ENCODE measurements at places on chromosomes 1 and 21. TPM values are rescaled to one million over a fixed set of nuclear protein-coding genes. Genes with fewer than 3 reads are reported as not detected.

GRCh38 chr1:84712276-84712874 is 22.1 kb upstream of the SSX2IP start:
- no peaks in the 10 kb centered on the region for H3K36me3 ChIP-seq
- no peak overlapping the region for H3K4me3 ChIP-seq
- peaks cover 10% of the 10 kb centered on the region for H3K4me1 ChIP-seq
- DNase-seq: no peak

DNA sequence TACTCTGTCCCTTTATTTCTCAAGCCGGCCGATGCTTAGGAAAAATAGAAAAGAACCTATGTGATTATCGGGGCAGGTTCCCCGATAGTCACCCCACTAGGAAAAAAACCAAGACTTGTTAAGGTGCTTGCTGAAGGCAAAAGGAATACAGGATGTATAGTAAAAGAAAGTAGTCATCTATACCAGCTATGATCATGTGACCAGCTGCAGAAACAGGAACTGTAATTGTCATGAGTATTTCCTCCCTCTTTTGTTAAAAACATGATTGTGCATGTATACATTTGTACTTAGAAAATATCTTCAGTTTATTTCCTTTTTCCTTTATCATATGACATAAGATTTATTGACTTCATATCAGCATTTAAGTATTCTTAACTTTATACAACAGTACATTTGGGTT is 30.5 kb downstream of the PIGK start:
- no peak for DNase-seq
- no peaks in the 10 kb centered on the region for H3K4me1 ChIP-seq
- no peak overlapping the region for H3K4me3 ChIP-seq
- H3K27me3 ChIP-seq: no peaks in the 10 kb centered on the region
- no peak overlapping the region for H3K27ac ChIP-seq

DNA sequence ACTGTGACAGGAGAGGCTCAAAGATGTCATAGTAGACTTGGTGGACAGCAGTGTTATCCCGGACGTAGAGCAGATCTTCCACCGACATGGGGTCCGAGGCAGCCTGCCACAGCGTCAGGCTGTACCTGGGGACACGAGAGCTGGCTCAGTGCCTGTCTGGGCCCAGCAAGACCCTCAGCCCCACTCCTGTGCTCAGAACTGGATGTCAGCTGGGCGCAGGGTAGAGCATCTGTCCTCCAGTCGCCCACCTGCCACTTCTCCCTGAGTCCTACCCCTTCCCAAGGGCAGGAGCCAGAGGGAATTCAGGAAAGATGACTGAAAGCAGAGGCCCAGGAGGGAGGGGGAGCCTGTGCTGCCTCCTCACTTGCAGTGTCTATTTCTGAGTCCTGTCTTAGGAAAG is 11.7 kb downstream of the FAM151A start:
- H3K27ac ChIP-seq: no peak overlapping the region
- no peak for DNase-seq
- no peaks in the 10 kb centered on the region for H3K27me3 ChIP-seq
- no peak overlapping the region for H3K4me3 ChIP-seq
- no peaks in the 10 kb centered on the region for H3K4me1 ChIP-seq
- no peaks in the 10 kb centered on the region for H3K36me3 ChIP-seq

DNA sequence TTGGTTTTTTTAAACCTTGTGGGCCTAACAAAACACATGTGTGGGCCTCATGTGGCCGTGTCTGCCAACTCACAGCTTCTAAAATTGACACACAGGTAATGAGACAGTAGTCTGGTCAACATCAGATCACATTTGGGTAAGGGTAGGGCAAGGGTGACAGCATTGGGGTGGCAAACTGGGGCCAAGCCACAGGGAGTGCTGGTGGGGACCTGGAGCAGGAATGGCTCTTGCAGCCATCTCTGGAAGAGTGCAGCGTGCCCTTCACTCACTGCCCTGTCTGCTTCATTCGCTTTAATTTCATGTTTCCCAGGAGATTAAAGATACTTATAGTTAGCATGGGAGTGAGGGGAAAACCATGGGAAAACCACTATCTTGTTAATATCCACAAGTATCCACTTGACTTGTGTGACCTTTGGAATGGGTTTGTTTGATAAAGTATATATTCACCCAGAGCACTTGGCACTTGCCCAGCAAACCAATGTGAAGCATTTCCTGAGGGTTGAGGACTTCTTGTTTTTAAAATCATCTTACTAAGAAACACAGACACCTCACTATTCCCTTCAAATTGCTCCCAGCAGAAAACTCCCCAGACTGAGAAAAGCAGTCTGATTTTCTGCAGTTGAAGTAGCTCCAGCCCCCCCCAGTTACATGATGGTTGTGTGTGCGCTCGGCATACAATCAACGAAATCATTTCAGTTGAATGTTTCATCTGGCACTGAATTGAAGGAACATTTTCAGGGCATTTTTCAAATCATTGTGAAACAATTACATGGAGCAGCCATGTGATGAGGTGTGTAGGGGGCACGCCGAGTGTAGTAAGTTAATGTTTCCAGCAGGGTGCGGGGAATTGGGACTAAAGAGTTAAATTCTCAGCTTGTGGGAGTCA is 175.7 kb downstream of the VPS13D start:
- H3K4me3 ChIP-seq: no peak overlapping the region
- H3K27me3 ChIP-seq: no peaks in the 10 kb centered on the region
- peaks cover 31% of the 10 kb centered on the region for H3K4me1 ChIP-seq

TRIM67 gene
- 0.61 TPM for total RNA-seq

S100A16 gene
- 38.8 TPM for total RNA-seq

DISP3 gene
- not detected for total RNA-seq

DNA sequence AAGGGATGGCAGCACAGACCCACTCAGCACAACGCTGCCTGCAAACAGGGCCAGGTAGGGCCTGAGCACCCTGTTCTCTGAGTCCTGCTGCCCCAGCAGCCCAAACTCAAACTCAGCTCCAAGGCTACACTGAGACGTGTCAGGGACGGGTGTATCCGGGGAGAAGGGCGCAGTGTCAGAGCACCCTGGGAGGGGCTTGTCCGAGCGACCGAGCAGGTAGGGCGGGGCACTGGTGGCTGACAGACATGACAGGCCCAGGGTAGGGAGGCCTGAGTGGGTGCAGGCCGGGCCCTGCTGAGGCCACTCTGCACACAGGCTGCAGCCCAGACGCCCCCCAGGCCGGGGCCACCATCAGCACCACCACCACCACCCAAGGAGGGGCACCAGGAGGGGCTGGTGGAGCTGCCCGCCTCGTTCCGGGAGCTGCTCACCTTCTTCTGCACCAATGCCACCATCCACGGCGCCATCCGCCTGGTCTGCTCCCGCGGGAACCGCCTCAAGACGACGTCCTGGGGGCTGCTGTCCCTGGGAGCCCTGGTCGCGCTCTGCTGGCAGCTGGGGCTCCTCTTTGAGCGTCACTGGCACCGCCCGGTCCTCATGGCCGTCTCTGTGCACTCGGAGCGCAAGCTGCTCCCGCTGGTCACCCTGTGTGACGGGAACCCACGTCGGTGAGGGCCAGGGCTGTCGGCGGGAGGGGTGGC is 5.5 kb downstream of the SCNN1D start:
- no peaks in the 10 kb centered on the region for H3K27me3 ChIP-seq
- peaks cover 2% of the 10 kb centered on the region for H3K36me3 ChIP-seq
- no peak for DNase-seq
- no peak overlapping the region for H3K27ac ChIP-seq

MAEL gene
- not detected for total RNA-seq

DNA sequence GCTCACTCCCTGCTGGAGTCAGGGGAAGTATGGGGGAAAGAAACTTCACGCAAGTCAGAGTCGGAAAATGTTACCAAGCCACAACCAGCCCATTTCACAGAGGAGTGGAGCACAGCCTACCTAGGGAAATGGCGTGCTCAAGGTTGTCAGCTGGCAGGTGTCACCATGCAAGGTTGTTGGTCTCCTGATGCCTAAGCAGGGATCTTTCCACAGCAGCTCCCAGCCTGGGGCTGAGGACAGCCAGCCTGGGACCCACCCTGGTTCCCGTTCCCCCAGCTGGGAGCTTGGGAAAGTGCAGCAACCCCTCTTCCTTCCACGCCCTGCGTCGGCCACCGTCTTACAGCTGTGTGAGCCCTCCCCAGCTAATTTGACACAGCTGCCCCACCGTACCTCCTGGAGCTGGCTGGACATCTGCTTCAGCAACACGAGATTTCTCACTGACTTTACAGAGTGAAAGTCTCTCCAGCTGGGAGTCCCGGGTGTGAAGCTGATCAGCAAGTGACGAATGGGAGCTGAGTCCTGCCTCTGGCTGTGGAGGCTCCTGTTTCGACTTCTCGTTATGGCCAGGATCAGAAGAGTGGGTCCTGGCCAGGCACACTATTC is 224.6 kb upstream of the RAB4A start:
- H3K27me3 ChIP-seq: 0 out of 2 replicates have a peak, but pooled peaks cover 6% of the 10 kb centered on the region
- H3K4me3 ChIP-seq: no peak overlapping the region
- H3K27ac ChIP-seq: no peak overlapping the region
- DNase-seq: no peak
- H3K4me1 ChIP-seq: no peaks in the 10 kb centered on the region
- no peaks in the 10 kb centered on the region for H3K36me3 ChIP-seq

B3GALT2 gene
- total RNA-seq: 1.8 TPM

- H3K27me3 ChIP-seq: peaks cover 5% of the 10 kb centered on the region
- no peak overlapping the region for H3K27ac ChIP-seq
- H3K4me3 ChIP-seq: no peak overlapping the region
- DNase-seq: no peak
- H3K36me3 ChIP-seq: no peaks in the 10 kb centered on the region
Measured at GRCh38 chr1:157497987-157498735, 54.2 kb downstream of the FCRL5 start.

DNA sequence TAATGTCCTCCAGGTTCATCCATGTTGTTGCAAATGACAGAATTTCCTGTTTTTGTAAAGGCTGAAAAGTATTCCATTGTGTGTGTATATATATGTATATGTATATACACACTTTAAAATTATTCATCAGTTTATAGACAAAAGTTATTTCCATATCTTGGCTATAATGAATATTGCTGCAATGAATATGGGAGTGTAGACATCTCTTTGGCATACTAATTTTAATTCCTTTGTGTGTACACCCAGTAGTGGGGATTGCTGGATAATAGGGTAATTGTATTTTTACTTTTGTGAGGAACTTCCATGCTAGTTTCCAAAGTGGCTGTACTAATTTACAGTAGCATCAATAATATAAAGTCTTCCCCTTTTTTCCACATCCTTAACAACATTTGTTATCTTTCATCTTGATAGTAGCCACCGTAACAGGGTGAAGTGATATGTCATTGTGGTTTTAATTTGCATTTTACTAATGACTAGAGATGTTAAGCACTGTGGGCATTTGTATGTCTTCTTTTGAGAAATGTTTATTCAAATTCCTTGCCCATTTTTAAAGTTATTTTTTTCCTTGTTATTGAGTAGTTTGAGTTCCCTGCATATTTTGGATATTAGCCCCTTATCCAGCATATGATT is 243.0 kb downstream of the PDE4B start:
- no peak overlapping the region for H3K4me3 ChIP-seq
- H3K36me3 ChIP-seq: no peaks in the 10 kb centered on the region
- no peak overlapping the region for H3K27ac ChIP-seq
- DNase-seq: no peak
- no peaks in the 10 kb centered on the region for H3K4me1 ChIP-seq

CLEC20A gene
- total RNA-seq: not detected

CSMD2 gene
- total RNA-seq: 0.87 TPM

GRCh38 chr1:2925918-2926317 is 95.3 kb upstream of the ACTRT2 start:
- H3K4me1 ChIP-seq: no peaks in the 10 kb centered on the region
- H3K36me3 ChIP-seq: no peaks in the 10 kb centered on the region
- H3K4me3 ChIP-seq: no peak overlapping the region

CRYAA gene
- not detected for total RNA-seq

DNA sequence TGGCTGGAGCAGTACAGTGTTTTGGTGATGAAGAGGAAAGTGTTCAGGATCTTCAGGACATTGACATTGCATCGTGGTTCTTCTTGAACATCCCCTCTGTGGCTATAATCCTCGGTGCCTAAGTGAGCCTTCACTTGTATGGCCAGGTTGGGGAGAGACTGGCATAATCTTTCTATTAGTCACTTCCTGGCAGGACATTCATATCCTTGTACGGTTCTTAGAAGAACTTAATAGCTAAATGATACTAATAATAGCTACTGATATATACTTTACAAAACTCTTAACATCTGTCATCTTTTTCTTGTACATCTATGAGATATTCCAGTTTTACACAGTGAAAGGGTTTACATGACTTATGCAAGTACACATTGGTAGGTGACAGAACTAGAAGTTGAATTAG is 35.8 kb downstream of the CELF3 start:
- H3K27me3 ChIP-seq: no peaks in the 10 kb centered on the region
- H3K4me1 ChIP-seq: peaks cover 26% of the 10 kb centered on the region
- peak; percentile 77 for DNase-seq
- peaks cover 2% of the 10 kb centered on the region for H3K36me3 ChIP-seq
- H3K27ac ChIP-seq: peak overlapping the region; percentile 75
- no peak overlapping the region for H3K4me3 ChIP-seq

DNA sequence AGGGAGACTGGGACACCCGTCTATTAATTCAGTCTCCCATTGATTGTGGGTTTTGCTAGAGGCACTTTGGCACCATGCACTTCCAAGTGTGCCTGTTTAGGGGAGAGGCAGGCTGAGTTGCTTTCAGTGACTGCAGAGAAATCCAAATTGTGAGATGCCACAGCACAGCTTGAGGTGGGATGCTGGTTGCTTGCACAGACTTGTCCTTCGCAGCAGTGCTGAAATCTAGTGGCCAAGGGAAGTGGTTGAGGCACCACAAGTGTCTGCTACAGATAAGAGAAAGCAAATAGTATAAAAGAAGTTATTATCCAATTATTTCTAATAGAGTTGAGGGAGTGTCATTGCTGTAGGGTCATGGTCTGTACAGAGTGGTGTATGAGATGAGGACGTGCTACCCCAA is 40.0 kb upstream of the APP start:
- no peak for DNase-seq
- H3K4me3 ChIP-seq: no peak overlapping the region
- H3K4me1 ChIP-seq: no peaks in the 10 kb centered on the region
- no peaks in the 10 kb centered on the region for H3K27me3 ChIP-seq
- H3K27ac ChIP-seq: no peak overlapping the region

DNA sequence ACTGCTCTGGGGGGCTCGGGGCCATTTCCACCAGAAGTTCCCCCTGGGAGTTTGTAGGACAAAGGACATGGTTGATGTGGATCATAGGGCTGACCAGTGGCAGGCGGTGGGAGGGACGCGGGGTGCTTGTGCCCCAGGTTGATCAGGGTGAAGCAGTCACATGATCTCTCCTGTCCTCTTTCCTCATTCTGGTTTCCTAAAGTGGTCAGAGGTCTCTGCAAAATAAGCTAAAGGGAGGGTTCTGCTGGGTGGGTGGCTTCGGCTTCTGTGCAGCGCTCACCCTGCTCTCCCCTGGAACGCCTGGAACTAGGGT is 9.2 kb downstream of the PDXK start:
- H3K27me3 ChIP-seq: no peaks in the 10 kb centered on the region
- peak overlapping the region; percentile 49 for H3K4me3 ChIP-seq
- peak overlapping the region; percentile 47 for H3K27ac ChIP-seq
- no peak for DNase-seq
- peaks cover 22% of the 10 kb centered on the region for H3K4me1 ChIP-seq
- H3K36me3 ChIP-seq: peaks cover 9% of the 10 kb centered on the region
